ENCODE measurements at places on chromosomes 7 and 10. TPM values are rescaled to one million over a fixed set of nuclear protein-coding genes. Genes with fewer than 3 reads are reported as not detected.

DNA sequence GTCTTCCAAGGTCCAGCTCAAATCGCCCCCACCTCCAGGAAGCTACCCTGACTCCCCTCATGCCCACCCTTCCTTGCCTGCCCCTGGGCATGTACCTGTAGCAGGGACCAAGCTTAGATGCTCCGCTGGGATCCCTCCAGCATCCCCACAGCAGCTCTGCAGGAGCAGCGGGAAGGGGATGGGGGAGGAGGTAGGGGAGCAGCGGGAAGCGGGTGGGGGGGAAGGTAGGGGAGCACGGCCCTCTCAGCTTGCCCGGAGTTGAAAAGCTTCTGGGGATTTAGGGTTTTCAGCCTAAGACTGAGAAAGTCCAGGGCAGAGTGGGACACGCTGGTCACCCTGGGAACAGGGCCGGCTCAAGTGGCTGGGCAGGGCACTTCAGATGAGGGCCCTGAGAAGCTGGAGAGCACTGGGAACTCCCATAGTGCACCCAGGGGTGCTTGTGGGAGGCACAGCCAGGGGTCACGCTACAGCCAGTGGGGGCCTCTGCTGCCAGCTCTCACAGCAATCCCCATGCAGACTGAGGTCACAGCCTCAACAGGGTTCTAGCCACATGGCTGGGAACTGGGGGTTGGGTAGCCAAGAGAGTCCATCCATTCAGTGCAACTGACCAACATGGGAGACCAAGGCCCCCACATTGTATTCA, 13.4 kb downstream of the WDR86 start:
- H3K27ac ChIP-seq = no peak overlapping the region
- H3K36me3 ChIP-seq = no peaks in the 10 kb centered on the region
- no peaks in the 10 kb centered on the region for H3K4me1 ChIP-seq
- peaks cover 16% of the 10 kb centered on the region for H3K27me3 ChIP-seq

The AGAP3 gene
- polyA plus RNA-seq = 93.9 TPM

DNA sequence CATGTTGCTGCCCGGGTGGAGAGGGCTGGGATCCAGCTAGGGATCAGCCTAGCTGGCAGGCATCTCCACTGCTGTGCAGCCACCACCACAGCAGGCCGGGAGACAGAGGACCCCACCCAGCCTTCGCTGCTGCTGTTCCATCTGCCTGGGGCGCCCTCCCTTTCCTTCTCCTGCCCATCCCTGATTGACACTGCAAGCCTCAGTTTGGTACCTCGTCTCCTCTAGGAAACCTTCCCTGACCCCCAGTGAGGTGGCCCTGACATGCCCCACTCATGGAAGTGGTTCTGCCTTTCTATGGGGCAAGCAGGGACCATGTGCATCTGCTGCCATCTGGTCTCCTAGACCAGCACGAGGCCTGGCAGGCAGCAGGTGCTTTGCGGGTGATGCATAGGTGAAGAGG, 30.4 kb upstream of the DPYSL4 start:
- H3K27me3 ChIP-seq = peaks cover 2% of the 10 kb centered on the region
- no peak for DNase-seq
- H3K27ac ChIP-seq = no peak overlapping the region
- H3K4me1 ChIP-seq = no peaks in the 10 kb centered on the region
- no peaks in the 10 kb centered on the region for H3K36me3 ChIP-seq

DNA sequence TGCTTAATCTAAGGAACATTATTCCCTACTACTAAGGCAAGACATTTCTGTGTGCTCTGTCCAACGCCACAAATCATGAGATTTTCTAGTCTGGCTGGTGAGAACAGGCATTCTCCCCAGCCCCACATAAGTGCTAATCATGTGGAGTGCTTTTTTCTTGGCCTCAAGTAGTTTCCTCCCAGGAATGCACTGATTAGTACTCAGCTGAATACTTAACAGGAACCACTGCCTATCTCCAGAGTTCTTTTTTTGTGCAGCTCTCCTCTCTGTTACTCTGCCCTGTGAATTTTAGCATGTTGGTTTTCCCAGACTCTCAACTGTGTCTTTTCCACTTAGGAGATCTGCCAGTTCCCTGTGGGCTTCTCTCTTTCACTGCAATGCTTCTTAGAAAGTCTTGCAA, 1098.5 kb upstream of the LRRTM3 start:
- H3K36me3 ChIP-seq = no peaks in the 10 kb centered on the region
- no peak overlapping the region for H3K27ac ChIP-seq
- H3K4me3 ChIP-seq = no peak overlapping the region
- no peaks in the 10 kb centered on the region for H3K27me3 ChIP-seq

- H3K4me3 ChIP-seq = no peak overlapping the region
- no peak for DNase-seq
- no peak overlapping the region for H3K27ac ChIP-seq
- peaks cover 10% of the 10 kb centered on the region for H3K4me1 ChIP-seq
Observed at GRCh38 chr7:18386607-18387006, 108.9 kb upstream of the HDAC9 start.

DNA sequence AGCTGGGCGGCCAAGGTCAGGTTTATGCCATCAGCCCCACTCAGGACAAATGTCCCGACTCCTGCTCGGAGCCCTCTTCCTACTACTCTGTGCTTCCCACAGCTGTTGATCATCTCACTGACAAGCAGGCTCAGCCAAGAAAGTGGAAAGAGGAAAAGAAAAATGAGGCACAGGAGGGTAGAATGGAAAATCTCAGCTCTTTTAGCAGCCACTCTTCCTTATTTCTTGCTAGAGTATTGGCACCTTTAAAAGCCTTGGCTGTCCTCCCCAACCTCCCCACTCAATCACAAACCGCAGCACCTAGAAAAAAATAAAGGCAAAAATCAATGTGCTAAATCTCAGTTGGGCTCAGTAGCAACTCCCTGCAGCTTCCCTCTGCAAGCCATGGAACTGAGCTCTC, 35.3 kb upstream of the AGK start:
- no peak for DNase-seq
- no peaks in the 10 kb centered on the region for H3K4me1 ChIP-seq
- H3K27ac ChIP-seq = no peak overlapping the region
- H3K27me3 ChIP-seq = peaks cover 14% of the 10 kb centered on the region
- no peak overlapping the region for H3K4me3 ChIP-seq

DNA sequence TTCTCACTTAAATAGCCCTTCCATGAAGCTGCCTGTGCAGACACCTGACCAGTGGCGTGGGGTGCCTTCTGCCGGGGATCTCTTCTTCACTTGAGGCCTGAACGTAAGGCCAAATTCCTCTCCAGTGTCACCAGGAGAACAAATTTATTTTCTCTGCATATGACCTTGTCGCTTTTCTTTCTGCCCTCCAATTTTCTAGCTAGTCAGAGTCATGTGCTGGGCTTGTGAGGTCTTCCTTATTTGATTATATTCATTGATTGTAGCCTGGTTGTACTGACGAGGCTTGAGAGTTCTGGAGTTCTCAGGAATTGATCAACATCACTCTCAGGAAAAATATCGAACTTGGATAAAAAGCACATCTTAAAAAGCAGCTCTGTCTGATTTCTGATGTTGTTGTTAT, 255.7 kb downstream of the BUB3 start:
- DNase-seq = no peak
- no peaks in the 10 kb centered on the region for H3K36me3 ChIP-seq
- H3K4me1 ChIP-seq = no peaks in the 10 kb centered on the region
- no peaks in the 10 kb centered on the region for H3K27me3 ChIP-seq
- no peak overlapping the region for H3K4me3 ChIP-seq
- no peak overlapping the region for H3K27ac ChIP-seq

The SDK1 gene
- 1.3 TPM for polyA plus RNA-seq

The UCMA gene
- not detected for polyA plus RNA-seq

The MYOF gene
- polyA plus RNA-seq = 197 TPM
